Mesothelial cell of epicardium (in vitro differentiated cells): ENCODE measurements at places on chromosomes 2 and 18.

DNA sequence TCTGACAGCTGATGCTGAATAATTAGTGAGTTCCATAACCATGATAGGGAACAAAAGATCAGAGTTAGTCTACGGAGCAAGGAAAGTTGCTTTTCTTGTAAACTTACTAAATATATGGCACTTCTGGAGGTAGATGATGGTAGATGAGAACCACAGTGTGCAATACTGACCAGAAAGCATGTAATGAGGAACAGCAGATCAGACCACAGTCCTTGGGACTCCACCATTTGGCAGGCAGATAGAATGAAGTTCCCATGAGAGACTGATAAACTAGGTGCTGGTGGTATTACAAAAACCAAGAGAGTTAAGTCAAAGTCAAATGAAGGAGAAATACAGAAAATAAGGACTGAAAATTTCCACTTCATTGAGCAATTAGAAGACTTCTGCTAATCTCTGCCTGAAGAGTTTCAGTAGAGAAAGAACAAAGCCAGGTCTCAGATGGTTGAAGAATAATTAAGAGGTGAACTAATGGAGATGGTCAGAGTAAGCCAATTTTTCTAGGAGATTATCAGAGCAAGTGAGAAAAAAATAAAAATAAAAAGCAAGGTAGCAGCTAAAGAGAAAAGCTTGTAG is 10.4 kb downstream of the CERKL start:
- DNase-seq = no peak

DNA sequence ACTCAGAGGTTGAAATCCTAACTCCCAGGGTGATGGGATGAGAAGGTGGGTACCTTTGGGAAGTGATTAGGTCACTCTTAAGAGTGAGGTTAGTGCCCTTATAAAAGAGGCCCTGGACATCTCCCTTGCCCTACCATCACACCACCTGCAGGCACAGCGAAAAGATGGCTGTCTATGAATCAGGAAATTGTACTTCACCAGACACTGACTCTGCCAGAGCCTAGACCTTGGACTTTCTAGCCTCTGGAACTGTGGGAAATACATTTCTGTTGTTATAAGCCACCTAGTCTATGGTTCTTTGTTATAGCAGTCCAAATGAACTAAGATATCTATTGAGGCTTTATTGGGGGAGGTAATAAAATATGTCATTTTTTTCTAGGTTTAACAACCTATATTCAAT is 203.6 kb downstream of the SLC8A1 start:
- no peak for DNase-seq

GRCh38 chr2:198044777-198045176 is 240.4 kb downstream of the PLCL1 start:
- DNase-seq = no peak

DNA sequence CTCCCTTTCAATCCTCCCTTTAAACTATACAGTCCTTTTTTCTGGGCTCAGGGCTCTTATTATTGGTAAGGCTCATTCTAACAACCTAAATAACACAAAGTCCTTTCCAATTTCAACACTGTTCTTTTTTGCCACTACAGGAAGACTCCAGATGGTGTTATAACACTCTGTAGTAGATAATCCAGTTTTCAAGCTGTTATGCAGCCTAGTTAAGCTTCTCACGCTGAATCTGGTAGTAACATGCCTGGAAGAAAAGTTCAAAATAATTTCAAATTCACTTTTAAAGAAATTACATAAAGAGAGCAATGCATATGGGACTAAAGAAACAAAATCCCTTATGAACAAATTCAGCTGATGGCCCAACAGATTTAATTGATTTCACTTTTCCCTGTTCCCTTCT is 3.2 kb upstream of the MPP4 start:
- no peak for DNase-seq

DNA sequence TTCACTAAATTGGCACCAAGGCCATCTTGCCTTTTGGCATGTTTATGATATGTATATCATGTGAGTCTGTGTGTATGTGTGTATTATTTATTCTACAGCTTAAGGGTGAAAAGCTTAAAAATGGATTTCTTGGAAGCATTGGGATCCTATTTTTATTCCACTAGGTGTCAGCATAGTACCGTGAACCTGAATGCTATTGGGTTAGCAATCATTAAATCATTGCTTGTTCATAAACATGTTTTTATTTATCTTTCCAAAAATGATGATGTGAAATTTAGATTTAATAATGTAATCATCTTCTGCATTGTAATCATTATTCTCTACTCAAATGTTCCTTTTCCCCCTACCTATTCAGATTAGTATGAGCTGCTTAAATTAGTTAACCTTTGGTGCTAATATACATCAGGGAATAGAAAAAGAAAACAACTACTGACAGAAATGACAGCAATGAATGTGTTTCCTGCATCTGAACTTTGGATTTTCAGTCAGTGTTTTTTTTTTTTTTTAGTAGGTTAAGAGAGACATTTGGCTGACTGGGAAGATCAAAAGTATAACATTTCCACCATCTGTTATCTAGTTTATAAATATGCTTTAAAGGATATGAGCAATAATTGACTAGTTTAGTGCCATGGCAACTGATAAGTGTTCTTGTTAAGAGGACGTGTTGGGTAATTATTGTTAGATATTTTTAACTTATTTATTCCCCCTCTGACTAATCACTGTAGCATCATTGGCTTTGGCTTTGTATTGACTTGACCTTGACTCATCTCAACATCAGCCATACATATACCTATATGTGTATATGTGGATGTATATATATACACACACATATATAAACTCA is 14.1 kb upstream of the ZSWIM2 start:
- no peak for DNase-seq

- no peak for DNase-seq
Measured at GRCh38 chr2:9483107-9483506, 8.8 kb downstream of the IAH1 start.

DNA sequence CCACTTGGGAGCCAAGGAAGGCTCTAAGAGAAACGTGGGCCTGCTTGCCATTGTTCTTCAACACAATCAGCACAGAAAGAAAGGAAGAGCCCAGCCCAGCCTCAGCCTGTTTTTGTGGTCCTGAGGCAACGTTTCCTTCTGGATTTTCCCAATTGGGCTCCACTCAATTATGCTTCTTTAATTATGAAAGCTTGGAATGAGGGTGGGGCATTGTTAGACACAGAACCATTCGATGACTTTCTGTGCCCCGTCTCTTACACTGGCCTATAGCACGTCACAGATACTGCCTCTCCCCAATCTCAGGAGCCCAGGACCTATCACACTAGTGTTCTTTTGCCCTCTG is 207.4 kb downstream of the ZFP36L2 start:
- no peak for DNase-seq

GRCh38 chr18:74281011-74281979 is 10.5 kb downstream of the CYB5A start:
- no peak for DNase-seq

GRCh38 chr2:60386436-60386835 is 167.0 kb downstream of the BCL11A start:
- no peak for DNase-seq

- no peak for DNase-seq
Measured at GRCh38 chr2:70050631-70051425, 36.4 kb upstream of the PCBP1 start.
